ENCODE measurements at places on chromosomes 1 and 21.

DNA sequence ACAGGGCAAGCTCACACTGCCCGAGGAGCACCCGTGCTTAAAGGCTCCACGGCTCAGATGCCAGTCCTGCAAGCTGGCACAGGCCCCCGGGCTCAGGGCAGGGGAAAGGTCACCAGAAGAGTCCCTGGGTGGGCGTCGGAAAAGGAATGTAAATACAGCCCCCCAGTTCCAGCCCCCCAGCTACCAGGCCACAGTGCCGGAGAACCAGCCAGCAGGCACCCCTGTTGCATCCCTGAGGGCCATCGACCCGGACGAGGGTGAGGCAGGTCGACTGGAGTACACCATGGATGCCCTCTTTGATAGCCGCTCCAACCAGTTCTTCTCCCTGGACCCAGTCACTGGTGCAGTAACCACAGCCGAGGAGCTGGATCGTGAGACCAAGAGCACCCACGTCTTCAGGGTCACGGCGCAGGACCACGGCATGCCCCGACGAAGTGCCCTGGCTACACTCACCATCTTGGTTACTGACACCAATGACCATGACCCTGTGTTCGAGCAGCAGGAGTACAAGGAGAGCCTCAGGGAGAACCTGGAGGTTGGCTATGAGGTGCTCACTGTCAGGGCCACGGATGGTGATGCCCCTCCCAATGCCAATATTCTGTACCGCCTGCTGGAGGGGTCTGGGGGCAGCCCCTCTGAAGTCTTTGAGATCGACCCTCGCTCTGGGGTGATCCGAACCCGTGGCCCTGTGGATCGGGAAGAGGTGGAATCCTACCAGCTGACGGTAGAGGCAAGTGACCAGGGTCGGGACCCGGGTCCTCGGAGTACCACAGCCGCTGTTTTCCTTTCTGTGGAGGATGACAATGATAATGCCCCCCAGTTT, 1.3 kb downstream of the CELSR2 start:
- DNase-seq, result no peak

- DNase-seq, result peak; percentile 52
Measured at GRCh38 chr1:150619576-150620509, 9.6 kb downstream of the ENSA start.

GRCh38 chr1:203176273-203177035, 828 bp upstream of the MYBPH start:
- DNase-seq, result no peak

DNA sequence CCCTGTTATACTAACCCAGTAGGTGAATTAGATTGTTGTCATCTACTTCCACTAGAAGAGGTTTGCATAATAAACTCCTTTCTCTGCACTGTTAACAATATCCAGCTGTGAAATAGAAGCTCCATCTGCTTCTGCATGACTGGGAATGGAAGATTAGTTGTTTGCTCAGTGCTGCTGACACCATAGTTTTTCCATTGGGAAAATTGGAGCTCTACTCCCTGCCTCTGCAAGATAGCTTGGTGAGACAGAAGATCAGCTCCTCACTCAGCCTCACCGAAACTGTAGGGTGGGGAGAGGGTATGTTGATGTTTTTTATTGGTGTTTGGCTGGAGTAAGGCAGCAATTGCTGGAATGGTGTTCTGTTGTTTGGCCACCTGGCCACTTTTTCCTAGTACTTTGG, 331.6 kb upstream of the ADAMTS5 start:
- DNase-seq, result no peak

GRCh38 chr1:112954017-112954650, 1.9 kb downstream of the SLC16A1 start:
- DNase-seq, result no peak

DNA sequence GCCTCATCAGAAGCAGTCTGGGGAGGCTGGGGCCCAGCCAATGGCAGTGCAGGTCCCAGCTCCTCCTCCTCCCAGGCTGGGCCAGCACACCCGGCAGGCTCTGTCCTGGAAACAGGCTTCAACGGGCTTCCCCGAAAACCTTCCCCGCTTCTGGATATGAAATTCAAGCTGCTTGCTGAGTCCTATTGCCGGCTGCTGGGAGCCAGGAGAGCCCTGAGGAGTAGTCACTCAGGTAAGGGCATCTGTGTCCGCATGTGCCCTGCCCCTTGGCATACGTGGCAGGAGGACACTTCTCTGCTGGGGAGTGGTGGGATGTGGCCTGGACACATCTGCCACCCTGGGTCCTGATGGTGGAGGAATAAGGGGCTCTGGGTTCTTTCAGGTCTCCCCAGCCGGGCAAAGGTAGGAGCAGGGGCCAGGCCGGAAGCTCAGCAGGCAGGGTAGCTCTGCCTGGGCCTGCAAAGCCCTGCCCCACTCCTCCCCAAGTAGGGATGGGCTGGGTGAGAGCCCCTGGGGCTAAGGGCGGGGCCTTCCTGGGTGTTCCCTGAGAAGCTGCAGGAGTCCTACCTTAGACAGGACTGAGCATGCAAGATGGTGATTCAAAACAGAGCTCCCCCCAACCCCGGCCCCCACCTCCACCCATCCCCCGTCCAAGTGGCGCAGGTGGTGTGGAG, at the start of gene GJB5:
TSS of gene GJB5 (plus strand) at position 84 of the 674 bp plus-strand sequence. CDS start 2,284 bp downstream, outside the sequence.
- DNase-seq, result no peak

DNA sequence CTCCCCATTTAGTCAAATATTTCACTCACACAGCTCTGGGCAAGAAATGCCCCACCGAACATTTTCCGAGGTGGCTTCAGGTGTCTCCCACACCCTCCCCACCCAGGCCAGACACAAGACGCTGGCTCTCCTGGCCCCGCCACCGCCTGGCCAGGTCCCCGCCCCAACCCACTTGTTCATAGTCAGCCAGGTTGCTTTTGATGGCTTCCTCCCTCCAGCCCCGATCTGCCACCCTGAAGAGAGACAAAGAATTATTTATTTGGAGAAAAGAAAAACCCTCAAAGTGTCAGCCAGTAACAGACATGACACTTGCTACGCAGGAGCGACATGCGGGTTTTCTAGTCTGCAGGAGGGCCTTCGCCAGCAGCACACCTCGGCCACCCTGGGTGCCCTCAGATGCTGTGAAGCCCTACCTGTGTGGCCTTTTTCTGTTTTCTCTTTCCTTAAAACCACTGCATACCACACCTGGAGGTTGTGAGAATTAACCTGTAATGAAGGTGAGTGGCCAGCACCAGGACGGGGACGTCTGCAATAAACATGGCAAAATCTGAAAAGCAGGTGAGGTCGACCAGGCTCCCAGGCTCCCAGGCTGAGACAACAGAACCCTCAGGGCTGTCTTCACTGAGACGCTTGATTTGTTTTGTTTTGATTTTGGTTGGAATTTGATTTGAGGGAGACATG, 27.2 kb downstream of the SSBP3 start:
- DNase-seq, result no peak

GRCh38 chr1:234553240-234554188, 56.5 kb downstream of the IRF2BP2 start:
- DNase-seq, result no peak

- DNase-seq, result no peak
Measured at GRCh38 chr1:91791691-91792488, 94.1 kb downstream of the TGFBR3 start.

- DNase-seq, result no peak
Measured at GRCh38 chr1:221801773-221802516, 60.1 kb upstream of the DUSP10 start.

DNA sequence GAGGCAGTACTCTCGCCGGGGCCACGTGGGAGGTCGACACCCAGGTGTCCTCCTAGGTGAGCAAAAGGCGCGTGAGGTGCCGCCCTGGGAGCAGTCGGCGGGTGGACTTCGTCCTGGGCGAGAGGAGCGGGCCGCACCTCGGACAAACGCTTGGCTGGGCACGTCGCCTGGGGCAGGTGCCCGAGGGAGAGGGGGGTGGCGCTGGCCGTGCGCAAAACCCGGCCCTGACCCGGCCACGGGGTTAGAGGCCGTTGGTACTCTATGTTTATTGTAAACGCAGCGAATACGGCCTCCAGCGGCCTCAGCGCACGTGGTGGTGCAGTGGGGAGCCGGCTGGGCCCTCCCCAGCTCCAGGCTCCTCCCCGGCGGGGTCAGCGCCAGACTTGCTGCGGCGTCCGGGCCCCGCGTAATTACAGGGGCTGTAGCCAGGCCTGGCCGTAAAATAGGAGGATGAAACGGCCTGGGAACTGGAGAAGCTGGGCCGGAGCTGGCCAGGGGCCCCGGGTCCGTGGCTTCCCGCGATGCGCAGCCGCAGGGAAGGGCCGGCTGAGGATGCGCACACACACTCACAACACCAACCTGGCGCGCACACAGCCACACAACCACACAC, 1.6 kb upstream of the EFNA1 start:
- DNase-seq, result no peak

GRCh38 chr1:90347366-90347765, 352.5 kb downstream of the ZNF326 start:
- DNase-seq, result no peak

DNA sequence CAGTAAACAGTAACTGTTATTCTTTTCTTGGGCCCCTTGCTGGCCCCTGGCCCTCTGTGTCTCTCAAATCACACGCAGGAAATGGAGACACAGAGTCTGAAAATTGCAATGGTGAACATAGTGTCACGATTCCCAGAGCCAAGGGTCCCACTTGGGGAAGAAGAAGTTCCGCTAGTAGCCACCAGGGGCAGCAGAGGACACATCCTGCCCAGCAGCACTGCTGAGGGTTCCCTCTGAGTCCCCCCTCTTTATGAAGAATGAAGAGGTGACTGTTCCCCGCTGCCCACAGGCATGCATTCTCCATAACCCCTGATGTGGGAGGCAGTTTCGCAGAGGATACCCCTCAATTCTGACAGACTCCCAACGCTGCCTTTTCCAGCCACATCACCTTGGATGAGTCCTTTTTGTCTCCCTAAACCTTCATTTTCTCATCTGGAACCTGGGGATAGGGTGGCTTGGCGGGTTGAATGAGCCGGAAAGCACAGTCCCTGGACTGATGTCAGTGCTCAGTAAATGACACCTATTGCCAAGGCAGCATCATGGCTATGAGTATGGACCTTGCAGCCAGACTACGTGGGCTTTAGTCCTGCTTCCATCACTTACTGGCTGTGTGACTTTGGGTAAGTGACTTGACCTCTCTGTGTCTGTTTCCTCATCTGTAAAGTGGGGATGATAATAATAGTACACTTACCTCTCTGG, 238.0 kb upstream of the TMEM51 start:
- peak; percentile 60 for DNase-seq

GRCh38 chr1:110556471-110556807, 37.5 kb upstream of the KCNA10 start:
- no peak for DNase-seq
